Activated CD4-positive, alpha-beta T cell treated with anti-CD3 and anti-CD28 coated beads, Interleukin-2, amount 10 ng/mL, durations not matched to agents 24 days and 14 days (primary cell): ENCODE measurements at places on chromosomes 7 and 10.

DNA sequence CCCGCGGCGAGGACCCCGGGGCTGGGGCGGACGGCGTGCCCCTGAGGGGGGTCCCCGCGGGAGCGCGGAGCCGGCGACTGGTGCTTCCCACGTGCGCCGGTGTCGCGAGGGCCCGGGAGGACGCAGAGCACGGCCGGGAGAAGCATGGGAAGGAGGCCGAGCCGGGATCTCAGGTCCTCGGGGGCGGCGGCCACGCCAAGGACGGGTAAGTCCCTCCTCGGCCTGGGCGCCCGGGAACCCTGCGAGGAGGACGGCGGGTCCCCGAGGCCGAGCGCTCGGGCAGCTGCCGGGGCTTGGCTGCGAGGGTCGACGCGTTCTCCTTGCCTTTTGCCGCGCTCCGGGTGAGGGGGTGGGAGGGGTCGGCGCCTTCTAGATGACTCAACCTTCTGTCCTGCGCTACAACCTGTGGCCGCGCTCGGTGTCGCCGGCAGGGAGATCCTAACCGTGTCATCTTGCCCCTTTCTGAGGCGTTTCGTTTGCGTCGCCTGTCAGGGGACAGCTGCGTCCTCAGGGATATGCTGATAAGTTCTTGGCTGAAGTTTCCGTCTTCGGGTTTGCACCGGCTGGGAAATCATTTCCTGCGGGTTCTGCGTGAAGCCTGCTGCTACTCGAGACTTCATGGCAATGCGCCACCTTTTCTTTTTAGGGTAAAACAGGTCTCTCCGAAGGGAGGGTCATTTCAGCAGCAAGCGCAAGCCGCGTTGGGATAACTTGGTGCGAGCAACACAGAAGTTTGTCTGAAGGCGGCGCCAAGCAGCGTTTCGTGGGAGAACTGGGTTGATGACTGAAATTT, 529 bp downstream of the TASOR2 start:
- DNase-seq, result peak; percentile 90

- DNase-seq, result no peak
Measured at GRCh38 chr10:61285749-61286148, 167.4 kb downstream of the TMEM26 start.

- no peak for DNase-seq
Measured at GRCh38 chr10:19946245-19946644, 130.0 kb downstream of the PLXDC2 start.

DNA sequence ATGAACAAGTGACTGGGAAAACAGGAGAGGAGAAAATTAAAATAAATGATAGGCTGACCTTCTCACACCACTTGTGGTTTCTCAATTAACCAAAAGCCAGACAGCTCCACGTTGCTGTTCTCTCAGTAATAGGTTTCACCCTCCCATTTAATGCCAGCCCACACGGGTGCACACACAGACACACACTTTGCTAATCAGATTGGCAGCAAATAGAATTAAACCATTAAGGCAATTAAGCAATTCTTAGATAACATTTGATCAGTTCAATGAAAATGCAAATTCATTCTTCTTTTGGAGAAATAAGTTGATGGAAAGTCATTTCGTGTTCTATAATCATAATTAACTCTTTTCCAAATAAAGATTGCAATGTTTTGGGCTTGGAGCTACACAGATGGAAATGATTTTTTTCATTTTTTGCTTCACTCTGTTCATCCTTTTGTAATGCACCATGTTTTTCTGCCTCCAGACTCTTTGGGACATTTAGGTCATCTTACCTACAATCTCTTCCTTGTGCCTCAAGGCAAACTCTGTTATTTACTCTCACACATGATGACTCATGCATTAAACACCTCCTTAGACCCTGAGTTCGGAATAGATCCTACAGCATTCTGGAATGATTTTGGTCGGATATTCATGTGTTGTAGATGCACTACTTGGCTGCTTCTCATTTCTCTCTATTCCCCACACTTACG, 700.7 kb downstream of the AUTS2 start:
- DNase-seq, result no peak

GRCh38 chr10:80814147-80814652, 276.5 kb downstream of the SH2D4B start:
- DNase-seq, result no peak

DNA sequence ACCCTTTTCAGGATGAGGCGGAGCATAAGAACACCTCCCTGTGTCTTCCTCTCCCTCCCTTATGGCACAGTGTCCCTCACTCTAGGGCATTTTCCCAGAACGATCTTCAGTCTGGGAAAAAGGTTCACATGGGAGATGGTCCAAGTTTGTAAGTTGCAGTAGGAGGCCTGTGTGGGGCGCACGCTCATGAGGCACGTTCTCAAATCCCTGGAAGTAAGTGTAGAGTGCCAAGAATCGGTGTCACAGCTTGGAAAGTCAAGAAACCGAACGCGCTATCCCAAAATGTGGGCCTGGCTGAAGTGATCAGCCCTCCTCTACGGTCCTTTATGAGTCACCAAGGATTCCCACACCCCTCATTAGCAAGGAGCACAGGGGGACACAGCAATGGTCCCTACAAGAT, 23.9 kb upstream of the SMARCD3 start:
- DNase-seq, result no peak

DNA sequence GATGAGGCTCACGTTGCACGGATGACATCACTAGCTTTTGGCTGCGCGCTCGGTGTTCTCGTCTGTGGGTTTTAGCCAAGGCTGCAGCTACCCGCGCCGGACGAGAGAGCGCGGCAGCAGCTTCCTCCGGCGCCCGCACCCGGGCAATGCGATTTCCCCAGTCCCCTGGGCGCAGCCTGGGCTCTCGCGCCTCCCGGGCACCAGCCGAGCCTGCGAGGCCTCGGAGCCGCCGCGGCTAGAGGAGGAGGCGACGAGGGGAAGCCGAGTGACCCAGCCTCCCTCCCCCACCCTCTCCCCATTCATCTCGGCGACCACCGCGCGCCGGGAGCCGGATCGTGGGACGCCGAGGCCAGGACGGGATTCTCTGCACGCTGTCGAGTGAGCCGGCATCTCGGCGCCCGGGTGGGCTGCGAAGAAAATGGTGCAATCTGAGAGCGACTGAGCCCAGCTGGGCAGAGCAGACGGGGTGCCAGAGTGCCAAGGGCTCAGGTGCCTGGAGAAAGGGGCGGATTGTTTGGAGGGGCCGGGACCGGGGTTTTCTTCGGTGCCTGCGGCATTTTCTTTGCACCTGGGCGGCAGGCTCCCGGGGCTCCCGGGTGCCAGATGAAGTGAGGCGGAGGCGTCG, 1.2 kb upstream of the TMEM178B start:
- peak; percentile 82 for DNase-seq

GRCh38 chr10:92822964-92823363, 25.4 kb upstream of the EXOC6 start:
- no peak for DNase-seq

DNA sequence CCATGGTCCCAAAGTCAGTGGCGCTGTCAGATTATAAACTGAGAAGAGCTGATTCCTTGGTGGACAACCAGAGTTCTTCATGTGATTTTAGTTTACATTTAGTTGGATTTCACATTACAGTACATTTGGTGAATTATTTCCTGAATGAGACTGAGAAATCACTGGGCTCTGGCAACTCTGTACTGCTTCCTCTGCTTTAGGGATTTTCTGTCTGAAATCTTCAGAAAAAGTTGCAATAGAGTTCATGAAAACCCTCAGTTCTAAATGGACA, 242.6 kb downstream of the BICC1 start:
- no peak for DNase-seq

DNA sequence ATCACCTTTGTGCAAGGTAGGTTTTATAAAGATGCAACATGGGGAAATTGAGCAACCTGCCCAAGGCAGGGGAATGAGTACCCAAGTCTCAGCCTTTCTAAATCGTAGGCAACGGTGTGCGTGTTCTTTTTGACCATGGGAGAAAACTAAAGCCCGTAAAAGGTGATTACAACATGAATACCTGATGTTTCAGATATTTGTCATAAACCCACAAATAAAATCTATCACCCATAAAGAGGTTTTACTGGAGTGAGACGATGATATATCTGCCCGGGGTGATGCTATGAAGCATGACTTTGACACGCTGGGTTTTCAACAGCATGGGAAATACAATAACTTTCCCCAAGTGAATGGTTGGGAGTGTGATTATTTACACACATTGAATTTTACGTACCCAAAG, 406.3 kb upstream of the KLF6 start:
- DNase-seq, result no peak

- DNase-seq, result no peak
Measured at GRCh38 chr10:100863433-100863832, 49.3 kb upstream of the SLF2 start.

DNA sequence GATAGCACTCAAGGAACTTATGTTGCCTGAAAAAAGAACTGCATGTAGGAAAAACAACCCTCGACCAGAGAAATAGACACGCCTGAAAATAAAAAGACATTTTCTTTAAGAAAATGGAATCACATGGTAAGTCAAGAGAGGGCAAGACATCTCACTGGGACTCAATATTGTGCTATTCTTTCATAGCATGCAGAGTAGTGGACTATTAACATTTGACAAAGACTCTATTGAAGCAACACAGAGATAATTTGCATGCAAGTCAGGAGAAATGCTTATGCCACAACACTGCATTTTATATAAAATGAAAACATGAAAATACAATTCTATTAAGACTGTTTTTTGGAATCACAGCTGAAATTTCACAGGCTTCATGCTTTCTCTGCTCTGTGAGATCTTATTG, 77.9 kb upstream of the RHOBTB1 start:
- DNase-seq, result no peak

DNA sequence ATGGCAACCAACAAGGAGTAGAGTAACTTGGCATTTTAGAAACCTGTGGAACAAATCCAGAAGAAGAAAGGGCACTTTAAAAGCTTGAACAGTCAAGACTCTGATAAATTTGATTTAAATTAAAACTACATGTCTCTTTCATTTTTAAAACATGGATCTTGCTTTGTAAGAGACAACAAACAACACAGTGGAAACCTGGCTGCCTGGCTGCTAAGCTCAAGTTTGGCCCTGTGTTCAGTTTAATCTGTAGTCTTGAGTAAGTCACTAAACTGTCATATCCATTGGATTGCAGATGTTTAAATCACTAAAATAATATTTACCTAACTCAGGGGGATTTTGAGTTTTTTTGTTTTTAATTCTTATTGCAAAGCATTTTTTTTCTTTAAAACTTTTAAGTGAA, 374.9 kb upstream of the SEMA3D start:
- no peak for DNase-seq

DNA sequence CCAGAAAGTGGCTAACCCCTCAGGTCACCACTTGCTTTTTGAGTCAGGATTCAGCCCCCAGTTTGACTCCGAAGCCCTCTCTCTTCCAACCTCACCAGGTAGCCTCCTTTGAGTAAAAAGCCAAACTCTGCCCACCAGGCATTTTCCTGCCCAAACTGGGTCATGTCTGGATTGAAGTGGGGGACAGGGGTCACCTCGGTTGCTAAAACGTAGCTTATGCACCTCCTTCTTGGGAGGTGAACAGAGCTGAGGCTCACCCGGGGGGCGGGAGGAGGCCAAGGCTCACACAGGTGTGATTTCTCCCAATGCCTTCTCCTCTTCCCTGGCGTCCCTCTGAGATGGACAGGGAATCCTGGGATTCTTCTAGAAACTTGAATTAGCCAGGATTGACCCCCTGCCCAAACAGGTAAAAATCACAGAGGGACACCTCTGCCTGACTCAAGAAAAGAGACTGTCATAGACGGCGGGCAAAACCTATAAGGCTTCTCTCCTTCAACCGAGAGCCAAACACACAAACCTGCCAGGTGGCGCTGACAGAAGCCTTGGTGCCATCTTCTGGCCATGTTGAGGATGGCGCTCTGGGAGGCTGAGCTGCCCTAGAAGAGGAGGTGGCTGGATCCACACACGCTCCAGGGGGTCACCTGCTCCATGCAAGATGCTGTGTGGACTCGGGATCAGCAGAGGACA, 51.6 kb downstream of the PRLHR start:
- DNase-seq, result peak; percentile 86

- no peak for DNase-seq
Measured at GRCh38 chr7:135466442-135467206, 43.3 kb downstream of the CNOT4 start.

DNA sequence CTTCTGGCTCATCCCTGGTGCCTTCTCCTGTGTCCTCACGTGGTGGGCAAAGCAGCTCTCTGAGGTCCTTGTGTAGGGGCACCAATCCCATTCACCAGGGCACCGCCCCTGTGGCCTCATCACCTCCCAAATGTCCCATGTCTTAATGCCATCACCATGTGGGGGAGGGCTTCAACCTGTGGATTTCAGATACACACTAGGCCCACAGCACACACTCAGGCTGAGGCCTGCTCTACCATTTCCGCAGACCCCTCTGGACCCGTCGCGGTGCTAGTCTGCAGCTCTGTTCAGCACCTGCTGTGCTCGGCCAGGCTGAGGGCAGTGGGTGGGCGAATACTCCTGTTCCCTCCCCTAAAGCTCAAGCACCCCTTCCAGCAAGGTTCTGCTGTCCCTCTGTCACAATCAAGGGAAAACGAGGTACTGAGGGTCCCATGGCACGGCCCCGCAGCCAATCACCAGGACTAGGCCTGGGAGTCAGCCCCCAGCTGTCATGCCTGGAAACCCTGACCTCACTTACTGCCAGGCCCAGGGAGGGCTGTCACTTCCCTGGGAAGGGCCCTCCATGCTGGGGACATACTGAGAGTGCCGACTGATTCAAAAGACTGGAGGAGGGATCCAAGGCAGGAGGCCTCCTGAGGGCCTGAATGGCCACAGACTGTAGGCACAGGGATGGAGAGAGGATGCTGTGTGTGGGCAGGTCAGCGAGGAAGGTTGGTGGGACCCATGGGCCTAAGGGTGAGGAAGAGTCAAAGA, 123.8 kb upstream of the RET start:
- DNase-seq, result no peak

DNA sequence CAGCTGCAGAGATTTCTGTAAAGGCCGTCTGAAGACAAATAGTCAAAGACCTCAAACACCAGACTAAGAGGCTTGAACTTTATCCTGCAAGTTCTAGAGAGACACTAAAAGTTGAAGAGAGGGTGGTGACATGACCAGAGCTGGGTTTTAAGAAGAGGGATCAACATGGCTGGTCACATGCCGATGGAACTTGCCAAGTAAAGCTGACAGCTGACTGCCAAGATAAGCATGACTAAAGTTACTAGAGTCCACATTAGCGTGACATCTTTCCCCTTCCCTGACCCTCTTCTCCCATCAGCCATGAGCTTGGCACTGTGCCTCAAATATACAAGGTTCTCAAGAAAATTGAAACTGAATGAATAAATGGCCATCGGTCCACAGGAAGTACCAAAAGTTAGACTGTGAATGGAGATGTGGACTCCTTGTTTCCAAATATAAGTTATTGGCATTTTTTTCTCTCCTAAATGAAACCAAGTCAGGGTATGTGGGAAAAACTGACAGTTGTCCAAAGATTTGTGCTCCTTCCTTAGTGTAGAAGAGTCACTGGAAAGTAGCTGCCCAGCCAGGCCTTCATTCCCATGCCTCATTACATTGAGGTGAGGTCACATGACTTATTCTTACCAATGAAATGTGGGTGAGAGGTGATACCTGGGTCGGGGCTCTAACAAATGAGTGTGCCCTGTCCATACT, 24.5 kb downstream of the XPNPEP1 start:
- DNase-seq, result no peak

DNA sequence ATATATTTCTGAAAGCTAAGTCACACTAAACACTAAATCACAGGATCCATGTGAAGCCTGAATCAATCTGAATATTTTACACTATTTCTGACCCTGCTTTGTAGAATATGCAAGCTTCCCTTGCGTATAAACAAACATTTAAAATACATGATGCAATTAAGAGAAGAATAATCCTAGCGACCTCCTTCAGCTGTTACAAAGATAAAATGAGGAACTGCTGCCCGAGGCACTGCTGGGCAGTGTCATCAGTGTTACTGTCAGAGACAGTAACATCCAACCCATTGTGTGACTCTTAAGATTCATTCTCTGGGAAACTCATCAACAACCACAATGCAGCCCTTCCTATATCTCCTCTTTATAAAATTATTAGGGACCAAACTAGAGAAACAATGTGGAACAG, 61.6 kb downstream of the COBL start:
- no peak for DNase-seq
